ENCODE measurements at places on chromosomes 3 and 15.

DNA sequence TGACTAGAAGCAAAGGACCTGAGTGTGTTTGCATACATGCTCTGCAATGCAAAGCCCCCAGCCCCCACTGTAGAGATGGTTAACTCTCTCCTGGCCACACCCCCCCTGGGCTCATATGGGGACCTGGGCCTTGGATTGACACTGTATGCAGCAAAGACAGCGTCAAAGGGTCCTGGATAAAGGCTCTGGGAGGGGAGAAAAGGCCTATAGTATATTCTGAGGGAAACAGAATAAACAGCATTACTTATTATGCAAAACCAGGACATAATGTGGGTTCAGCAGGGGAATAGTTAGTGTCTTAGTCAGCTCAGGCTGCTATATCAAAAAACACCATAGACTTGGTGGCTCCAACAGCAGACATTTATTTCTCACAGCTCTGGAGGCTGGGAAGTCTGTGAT is 158.7 kb downstream of the APBA2 start:
- DNase-seq, result no peak

DNA sequence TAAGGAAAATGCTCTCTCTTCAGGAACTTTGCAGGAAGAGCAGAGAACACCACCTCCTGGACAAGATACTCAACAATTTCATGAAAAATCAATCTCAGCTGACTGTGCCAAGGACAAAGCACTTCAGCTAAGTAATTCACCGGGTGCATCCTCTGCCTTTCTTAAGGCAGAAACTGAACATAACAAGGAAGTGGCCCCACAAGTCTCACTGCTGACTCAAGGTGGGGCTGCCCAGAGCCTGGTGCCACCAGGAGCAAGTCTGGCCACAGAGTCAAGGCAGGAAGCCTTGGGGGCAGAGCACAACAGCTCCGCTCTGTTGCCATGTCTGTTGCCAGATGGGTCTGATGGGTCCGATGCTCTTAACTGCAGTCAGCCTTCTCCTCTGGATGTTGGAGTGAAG is 200.5 kb downstream of the AKAP13 start:
- no peak for DNase-seq

- DNase-seq, result no peak
Measured at GRCh38 chr15:39199076-39199475, 381.8 kb upstream of the THBS1 start.

DNA sequence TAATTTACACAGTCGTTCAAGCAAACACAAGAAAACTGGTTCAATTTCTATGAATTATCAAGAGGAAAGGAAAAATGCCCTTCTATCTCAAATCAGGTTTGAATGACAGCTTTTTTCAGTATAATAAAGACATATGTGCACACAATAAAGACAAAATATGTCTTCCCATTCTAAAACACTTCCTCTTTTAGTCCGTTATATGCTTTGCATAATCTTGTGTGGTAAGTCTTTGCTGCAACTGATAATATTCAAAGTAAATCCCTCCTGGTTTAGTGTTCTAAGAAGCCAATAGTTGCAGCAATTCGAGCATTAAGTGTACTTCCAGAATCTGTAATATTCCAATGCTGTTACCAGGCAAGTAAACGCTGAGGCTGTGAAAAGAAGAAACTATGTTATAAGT is 43.7 kb upstream of the MAPKBP1 start:
- DNase-seq, result peak; percentile 5

- peak; percentile 77 for DNase-seq
Measured at GRCh38 chr3:139353920-139354556, 10.2 kb downstream of the MRPS22 start.

DNA sequence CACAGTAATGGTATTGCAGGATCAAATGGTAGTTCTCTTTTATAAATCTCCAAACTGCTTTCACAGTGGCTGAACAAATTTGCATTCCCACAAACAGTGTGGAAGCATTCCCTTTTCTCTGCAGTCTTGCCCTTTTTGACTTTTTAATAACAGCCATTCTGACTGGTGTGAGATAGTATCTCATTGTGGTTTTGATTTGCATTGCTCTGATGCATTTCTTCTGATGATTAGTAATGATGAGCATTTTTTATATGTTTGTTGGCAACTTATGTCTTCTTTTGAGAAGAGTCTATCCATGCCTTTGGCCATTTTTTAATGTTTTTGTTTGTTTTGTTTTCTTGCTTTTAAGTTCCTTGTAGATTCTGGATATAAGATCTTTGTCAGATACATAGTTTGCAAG is 316.1 kb upstream of the TMCO5A start:
- DNase-seq, result no peak

DNA sequence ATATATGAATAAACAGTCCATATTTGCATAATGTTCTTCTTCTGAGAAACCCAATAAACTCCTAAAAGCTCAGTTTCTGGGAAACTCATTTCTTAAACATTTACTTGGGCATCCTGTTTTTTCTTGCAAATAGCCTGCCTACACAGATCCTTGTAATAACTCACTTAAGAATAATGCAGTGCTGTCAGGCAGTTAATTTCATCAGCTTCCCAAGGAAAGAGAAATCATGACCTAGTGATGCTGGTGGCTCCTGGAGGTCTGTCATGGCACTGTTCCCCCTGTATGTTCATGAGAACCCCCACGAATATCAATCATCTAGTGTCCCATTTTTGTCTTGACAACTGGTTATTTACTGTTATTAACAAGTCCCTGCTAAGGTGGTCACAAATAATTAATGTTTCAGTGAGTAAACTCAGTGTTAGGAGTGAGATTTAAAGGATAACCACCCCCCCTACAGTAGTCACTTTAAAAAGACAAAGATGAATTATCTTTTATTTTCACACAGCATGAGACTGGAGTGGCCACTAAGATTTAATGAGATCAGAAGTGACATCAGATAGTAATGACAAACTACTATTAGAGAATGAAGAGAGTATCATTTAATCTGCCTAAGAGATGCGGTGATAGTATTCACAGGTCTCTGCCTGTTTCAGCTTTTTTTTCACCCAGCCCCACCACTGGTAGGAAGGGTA is 279.5 kb upstream of the NECTIN3 start:
- DNase-seq, result no peak

DNA sequence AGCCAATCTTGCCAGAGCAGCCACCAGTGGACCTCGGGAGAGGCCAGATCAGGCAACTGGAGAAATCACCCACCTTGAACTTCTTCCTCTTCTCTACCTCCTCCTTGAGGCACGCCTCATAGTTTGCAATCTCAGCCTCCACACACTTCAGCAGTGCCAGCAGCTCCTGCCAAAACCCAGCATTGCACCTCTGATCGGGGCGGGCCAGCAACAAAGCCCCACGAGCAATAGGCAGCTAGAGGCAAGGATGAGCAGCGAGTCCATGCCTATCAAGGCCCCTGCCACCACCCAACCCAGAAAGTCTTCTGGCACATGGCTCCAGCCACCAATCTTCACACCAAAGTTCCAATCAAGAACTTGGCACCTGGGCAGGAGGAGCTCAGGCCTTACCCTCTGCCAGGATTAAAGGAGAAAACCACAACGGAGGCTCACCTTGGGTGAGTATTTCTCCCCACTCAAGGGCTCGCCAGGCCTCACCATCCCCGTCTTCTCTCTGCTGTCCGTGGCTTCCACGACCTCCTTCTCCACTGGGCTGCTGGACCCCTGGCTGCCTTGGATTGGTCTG is 42.1 kb downstream of the SEMA3G start:
- DNase-seq, result no peak

- DNase-seq, result no peak
Measured at GRCh38 chr3:154427685-154428285, 2.2 kb downstream of the GPR149 start.

GRCh38 chr3:42402394-42403096 is 7.9 kb downstream of the LYZL4 start:
- DNase-seq, result no peak

- no peak for DNase-seq
Measured at GRCh38 chr15:92189166-92189565, 204.5 kb upstream of the ST8SIA2 start.

DNA sequence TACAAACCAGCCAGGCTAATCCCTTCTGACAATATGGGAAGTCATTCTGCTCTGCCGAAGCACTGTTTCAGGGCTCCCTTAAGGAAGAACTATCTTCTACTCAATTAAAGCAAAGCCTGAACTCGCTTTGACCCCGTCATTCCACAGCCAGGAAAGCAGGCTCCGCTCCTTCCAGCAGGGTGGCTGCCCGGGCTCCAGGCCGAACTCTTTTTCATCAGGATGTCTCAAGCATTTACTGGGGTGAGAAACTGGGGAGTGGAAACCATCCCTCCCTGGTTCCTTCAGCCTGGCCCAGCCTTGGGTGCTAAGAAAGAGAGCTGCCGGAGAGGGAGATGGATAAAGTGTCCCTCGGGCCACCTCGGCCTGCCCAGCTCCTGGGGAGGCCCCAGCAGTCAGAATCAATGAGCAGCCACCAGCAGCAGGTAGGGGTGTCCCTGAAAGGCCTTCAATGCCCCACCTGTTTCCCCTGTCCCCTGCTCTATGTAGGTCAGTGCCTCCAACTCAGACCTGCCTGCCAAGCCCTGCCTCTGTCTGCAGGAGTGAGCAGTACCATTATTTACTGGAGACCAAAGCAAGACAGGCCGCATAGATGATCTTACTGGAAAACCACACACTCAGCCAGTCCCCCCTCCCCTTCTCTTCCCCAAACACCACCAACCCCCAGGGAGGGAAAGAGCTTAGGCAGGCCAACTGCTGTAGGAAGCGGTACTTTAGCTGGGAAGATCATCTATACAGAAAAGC is 225.6 kb upstream of the TLE3 start:
- peak; percentile 54 for DNase-seq

- DNase-seq, result no peak
Measured at GRCh38 chr3:177642042-177642803, 444.9 kb upstream of the TBL1XR1 start.

- DNase-seq, result no peak
Measured at GRCh38 chr3:128554465-128555097, 61.6 kb upstream of the GATA2 start.

DNA sequence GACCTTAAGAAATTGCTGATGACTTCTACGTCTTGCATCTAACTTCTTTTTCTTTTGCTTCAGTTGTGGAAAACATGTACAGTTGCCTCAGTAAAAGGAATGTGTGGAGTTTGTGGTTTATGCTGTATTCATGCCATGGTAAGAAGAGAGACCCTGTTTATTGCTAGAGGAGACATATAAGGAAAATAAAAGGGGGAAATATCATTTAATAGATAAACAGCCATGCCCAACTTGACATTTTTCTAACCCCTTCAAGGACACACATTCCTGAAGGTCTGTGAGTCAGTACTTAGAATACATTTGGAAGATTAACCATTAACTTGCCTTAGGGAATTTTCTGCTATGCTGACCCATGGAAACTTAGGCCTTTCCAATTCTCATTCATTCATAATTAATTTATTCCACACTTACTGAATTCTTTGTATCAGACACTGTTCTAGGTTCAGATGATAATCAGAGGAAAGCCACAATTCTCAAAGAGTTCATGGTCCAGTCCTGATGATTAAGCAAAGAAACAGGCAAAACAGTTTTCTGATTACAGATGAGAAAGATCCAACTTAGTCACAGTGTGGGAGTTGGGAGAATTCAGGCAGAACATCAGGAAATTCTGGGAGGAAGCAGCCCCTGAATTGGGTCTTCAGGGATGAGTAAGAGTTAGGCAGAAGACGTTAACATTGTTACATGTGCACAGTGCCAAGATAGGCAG is 329.8 kb upstream of the RASGRP1 start:
- no peak for DNase-seq

DNA sequence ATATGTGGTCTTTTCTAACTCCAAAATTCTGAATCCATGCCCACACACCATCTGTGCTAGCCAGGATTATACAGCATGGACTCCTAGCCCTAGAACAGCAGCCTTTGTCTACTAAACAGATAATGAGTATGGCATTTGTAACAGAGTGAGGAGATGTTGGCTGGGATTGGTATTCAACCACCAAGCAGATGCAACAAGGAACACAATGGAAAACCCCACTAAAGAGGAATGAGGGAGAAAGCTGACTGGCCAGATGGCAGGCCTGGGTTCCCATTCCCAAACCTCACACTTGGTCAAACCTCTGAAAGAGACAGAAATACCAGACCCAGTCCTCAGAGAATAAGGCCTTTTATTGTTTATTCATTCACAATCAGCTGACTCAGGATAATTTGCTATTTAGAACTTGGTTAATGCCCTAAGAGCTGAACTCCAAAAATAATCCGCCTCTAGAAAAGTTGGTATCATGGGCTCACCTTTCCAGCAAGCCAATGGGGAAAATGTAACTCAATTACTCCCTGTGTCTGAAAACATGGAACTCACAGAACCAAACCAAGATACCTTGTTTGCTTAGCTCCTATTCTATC is 145.6 kb downstream of the LRRC3B start:
- DNase-seq, result no peak

DNA sequence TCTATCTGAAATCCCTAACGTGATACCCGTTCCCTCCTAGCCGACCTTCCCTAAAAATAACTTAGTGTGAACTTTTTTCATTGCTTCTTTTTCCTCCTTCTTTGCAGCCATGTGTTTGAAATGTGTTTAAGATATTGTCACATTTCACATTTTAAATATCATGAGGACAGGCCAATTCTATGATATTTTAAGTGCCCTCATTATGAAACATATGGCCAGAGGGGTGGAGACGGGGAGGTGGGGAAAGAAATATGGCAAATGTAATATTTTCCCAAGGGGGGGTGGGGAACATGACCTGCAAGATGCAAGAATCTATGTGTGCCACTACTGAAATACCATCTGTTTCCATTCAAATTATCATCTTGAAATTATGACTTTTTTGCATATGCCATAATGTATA is 1039.2 kb downstream of the AGBL1 start:
- no peak for DNase-seq

GRCh38 chr3:184002469-184002868 is 15.2 kb downstream of the ABCC5 start:
- no peak for DNase-seq

DNA sequence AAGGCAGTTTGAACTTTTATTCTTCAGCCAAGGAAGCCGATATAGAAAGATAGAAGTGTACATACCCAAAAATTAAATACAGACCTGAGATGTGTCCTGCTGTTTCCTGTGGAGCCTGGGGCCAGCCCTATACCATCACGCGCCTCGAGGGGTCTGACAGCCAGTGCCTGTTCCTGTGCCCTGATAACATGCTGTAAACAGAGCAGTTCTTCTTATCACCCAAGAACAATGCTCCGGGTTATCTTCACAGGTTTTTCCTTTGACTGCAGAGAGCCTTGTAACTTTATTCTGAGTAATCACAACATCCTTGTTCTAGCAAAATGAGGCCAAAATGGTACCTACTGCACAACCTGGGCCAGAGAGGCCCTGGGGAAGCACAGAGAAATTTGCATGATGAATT is 289.7 kb upstream of the CHRM5 start:
- no peak for DNase-seq

DNA sequence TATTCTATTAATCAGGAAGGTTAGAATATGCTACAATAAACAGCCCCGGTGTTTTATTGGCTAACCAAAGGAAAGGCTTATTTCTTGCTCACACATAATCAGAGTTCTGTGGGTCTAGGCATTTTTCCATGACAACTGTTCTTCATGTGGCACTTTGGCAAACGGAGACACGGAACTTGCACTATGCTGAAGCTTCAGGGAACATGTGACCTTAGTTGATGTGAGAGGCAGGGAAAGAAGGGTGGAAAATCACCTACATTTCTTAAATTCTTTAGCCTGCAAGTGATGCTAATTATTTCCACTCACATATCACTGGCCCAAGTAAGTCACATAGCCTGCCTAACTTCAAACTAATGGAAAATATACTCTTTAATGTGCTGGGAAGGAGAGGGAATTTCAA is 344.6 kb downstream of the SV2B start:
- no peak for DNase-seq

GRCh38 chr3:130256821-130257340 is 88.6 kb upstream of the COL6A5 start:
- no peak for DNase-seq
